ENCODE measurements at places on chromosomes 16 and 17.
A peak's percentile ranks its signal among the peaks of the same experiment; 100 is the strongest.

DNA sequence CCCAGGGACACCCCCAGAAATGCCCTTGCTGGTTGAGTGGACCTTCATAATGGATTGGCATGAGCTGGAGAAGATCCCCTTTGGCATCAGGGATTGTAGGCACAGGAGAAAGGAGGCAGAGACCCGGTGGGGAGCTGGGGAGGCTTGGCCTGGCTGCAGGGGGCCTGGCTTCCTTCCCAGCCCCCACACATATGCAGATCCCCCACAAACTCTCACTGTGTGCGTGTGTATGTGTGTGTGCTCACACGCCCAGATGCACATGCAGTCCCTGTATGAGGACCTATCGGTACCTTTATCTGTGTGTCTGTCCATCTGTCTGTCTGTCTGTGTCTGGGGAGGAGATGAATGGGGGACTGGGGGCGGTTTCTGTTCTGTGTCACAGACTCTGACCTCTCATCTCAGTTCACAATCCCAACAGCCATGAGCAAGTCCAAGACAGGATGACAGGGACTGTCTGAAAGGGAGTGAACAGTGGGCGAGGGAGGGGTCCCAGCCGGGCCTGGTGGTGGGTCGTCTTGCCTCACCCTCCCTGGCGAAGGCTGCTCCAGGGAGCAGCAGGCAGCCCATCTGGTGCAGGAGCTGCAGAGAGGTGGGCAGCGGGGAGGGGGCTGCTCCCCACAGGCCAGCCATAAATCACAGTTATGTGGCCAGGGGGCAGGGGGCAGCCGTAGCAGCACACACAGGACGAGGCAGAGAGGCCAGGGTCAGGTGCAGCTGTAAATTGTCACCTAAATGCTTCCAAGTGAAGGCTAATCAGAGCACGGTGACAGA lies 46.7 kb upstream of the LHX1 start:
- DNase-seq: no peak

DNA sequence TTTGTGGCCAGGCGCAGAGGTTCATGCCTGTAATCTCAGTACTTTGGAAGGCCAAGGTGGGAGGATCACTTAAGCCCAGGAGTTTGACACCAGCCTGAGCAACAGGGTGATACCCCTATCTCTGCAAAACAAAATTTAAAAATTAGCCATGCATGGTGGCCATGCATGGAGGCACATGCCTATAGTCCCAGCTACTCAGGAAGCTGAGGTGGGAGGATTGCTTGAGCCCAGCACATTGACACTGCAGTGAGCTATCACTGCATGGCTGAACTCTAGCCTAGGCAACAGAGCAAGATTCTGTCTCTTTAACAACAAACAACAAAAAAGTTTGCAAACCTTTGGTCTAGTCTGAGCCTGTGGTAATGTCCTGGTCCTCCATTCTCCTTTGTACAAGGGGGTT lies 69.2 kb upstream of the CNEP1R1 start:
- no peak for DNase-seq

- DNase-seq: no peak
These were observed 13.5 kb downstream of the FLYWCH2 start for GRCh38 chr16:2896480-2897010.

DNA sequence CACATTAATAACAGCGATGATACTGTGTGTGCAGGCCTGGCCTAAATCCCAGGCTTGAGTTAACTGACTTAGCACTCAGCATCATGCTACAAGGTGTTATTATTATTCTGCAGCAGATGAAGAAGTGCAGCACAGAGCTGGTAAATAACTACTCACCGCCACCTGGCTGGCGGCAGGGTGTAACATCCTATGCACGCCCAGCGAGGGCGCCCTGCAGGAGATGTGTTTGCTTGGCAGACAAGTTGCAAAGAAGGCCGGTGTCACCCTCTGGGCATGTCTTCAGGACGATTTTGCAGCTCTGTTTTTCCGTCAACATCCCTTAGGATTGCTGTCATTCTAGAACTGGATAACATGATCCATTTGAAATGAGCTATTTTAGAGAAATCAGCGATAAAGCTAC lies 30.1 kb downstream of the DNAH9 start:
- DNase-seq: peak; percentile 9

- DNase-seq: peak; percentile 73
These were observed 40.5 kb downstream of the MYH3 start for GRCh38 chr17:10616502-10617119.

DNA sequence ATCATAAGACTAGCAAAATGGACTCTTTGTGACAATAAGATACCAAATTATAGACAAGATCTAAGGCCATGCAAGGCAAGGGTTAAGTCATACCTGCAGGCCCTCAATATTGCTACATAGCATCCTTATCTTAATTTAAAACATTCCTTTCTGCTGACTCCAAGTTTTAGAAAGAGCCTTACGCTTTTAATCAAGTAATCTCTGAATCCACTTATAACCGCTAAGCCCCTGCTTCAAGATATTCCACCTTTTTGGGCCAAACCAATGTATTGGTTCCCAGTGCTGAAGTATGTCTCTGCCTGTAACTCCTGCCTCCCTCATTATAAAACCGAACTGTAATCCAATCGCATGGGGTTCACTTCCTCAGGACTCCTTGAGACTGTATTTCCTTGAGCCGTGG lies 255.4 kb downstream of the PHKB start:
- no peak for DNase-seq

DNA sequence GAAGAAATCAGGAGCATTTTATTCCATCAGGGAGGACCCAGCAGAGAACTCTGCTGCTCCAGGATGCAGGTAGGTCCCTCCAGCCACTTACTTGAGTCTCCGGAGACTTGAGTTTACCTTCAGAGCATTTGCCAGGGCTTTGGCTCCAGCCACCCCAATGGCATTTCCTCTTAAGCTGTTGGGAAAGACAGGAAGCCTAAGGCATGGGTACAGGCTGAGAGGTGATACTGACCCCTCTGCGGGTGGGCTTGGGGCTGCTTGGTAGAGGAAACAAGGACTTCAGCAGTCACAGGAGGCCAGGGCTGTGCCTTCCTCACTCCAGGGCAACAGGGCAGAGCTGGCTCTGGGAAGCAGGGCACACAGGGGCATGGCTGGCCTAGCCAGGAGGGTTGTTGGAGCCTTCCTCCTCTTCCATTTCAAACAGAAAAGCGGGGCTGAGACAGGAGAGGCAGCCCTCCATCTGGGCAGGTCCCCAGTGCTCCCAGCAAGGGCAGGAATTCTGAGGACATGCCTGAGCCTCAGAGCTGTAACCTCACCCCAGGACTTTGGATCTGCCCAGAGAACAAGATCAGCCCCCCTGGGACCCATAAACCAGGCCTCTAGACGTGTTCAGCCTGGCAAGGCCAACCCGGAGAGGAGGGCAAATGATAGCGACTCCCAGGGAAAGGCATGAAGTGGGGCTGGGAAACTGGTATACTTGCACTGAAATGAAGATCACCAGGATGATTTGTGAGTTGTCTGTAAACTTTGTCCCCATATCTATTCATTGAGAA lies 34.4 kb downstream of the NLRC3 start:
- DNase-seq: no peak

- DNase-seq: peak; percentile 72
These were observed 9.7 kb upstream of the KIF18B start for GRCh38 chr17:44956998-44957981.

GRCh38 chr17:76146053-76146851 lies 5.2 kb upstream of the FOXJ1 start:
- no peak for DNase-seq

DNA sequence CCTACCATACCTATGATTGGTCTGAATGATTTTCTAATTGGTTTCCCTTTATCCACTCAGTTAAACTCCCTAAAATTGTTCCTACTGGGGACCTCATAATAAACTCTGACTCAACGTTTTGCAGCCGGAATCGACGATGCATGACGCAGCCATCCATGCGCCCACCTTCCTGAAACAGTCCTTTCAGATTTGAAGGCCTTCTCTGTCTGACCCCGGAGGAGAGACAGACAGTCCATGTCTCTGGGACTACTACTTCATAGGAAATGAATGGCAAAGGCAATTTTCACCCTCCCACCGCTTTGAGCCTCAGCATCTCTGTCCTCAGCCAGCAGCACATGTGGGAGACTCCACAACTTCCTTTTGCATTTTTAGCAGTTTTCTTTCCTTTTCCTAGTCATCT lies 13.5 kb downstream of the VAT1L start:
- DNase-seq: no peak

DNA sequence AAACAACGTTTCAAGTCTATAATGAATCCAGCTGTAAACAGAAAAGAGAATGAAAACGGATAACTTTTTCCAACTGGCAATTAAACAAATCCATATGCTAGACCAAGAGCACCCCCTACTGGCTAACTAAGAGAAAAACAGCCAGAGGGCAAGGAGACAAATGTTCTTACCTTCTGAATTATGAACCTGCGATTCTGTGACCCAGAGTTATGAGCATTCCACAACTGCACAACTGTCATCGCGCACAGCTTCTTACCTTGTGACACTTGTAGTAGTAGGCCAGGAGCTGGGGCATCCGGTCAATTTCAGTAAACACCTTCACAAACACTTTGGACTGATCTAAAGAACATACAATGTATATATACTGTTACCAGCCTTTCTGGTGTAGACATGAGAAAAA lies 18.6 kb downstream of the COG7 start:
- peak; percentile 79 for DNase-seq

- peak; percentile 75 for DNase-seq
These were observed 306.9 kb upstream of the RBFOX1 start for GRCh38 chr16:7025616-7026190.

DNA sequence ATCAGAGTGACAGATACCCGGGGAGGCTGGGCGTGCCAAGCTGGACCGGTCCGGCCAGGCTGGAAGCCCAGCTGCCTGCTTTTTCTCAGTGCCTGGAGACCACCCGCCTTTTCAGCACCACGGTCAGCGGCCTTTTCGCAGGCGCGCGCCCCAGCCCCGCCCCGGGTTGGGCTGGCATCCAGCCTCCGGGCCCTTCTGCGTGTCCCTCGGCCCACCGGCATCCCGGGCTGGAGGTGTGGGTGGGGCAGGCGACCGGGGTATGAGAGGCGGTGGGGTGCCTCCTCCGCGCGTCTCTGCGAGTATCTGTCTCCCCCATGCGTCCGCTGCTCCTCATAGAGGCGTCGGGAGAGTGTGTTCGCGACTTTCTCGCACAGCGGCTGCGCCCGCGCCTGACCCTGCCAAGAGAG lies 102.5 kb downstream of the MRM1 start:
- peak; percentile 73 for DNase-seq

- DNase-seq: no peak
These were observed 7.0 kb upstream of the TMEM235 start for GRCh38 chr17:78224231-78225087.

DNA sequence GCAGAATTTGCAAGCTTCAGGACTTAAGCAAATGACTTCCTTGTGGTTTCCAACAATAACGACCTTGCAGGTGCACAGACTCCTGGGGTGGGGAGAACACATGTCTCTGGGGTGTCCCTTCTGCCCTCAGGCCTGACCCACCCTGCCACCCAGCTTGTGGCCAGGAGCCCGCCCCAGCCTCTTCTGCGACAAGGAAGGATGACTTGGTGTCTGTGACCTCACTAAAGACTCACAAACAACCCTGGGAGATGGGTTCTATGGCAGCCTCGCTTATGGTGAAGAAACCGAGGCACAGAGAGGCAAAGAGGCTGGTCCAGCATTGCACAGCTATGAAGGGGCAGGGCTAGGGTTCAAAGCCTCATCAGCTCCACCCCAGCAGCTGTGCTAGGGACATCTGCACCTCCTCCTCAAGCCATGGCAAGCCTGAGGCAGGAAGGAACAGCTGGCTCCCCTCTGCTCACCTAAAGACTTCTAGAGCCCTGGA lies 2.6 kb downstream of the ATP2A3 start:
- peak; percentile 82 for DNase-seq

DNA sequence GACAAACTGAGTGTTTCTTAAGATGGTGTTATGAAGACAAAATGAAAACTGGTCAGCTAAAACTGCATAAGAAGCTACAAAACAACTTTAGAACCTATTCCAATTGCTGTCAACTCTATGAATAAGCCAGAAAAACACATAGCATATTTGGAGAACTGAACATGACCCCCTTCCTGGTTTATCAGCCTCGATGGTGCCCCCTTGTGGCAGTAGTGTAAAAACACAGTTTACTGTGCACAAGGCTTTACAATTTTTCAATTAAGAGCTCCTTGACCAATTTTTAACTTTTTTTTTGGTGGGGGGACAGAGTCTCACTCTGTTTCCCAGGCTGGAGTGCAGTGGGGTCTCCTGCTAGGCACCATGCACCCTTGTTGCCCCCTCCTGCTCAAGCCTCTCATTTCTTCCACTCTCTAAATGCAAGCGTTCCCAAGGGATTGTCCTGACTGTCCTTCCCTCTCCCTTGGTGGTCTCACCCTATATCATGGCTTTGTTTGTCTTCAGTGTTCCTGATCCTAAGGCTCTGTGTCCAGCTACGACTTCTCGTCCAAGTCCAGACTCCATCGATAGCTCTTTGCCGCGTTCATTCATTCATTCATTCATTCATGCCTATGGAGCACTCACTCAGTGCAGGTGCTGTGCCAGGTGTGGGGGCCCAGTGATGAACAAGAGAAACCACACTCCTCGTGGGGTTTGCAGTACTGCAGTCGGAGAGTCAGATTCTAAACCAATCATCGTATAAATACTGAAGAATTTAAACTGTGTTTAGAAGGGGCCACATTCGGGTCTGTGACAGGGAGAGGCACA lies 7.5 kb downstream of the EIF1 start:
- DNase-seq: peak; percentile 88

GRCh38 chr17:63436523-63437110 lies 9.5 kb downstream of the CYB561 start:
- DNase-seq: no peak

GRCh38 chr16:67996666-67997065 lies 2.6 kb downstream of the DPEP2 start:
- DNase-seq: no peak

DNA sequence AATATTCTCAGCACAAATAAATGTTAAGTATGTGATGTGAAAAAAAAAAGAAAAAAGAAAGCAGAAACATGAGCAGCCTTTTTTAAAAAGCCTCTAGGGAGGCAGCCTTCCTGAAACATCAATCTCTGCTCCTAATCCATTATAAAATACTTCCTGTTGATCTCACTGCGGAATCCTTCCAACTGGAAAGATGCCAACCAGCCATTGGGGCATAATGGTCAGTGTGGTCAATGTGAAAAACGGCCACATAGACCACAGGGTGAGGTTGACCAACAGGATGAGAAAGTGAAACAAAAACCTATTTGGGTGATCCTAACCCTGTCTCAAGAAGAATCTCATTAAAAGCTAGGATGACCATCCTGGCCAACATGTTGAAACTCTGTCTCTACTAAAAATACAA lies 26.1 kb upstream of the ABCA8 start:
- DNase-seq: no peak

- DNase-seq: no peak
These were observed 39.8 kb downstream of the RAB11FIP4 start for GRCh38 chr17:31431098-31431851.

DNA sequence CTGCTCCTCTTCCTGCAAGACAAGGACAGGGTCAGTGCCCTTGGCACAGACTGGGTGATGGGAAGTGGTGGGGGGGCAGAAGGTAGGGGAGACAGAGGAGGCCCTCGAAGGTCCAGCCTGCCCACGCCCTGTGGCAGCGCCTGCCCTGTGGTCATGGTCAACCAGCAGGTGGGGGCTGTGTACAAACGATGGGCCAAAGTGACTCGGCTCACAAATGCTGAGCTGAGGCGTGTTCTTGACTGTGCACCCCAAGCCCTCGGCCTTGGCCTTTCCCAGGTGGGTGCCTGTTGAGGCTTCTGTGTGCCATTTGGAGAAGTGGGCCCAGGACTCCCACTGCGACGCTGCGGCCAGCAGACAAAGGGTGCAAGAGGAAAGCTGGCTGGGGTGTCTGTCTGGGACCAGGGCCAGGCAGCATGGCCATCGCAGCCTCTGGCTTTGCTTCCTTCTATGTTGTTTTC lies 22.6 kb downstream of the MXRA7 start:
- DNase-seq: no peak

GRCh38 chr16:9567666-9568065 lies 476.2 kb downstream of the HAPSTR1 start:
- no peak for DNase-seq

- DNase-seq: no peak
These were observed 7.4 kb upstream of the OR1A2 start for GRCh38 chr17:3189961-3190360.
